ENCODE measurements at places on chromosomes 16 and 17. TPM values are rescaled to one million over a fixed set of nuclear protein-coding genes. Genes with fewer than 3 reads are reported as not detected.

- H3K4me3 ChIP-seq: no peak overlapping the region
- no peaks in the 10 kb centered on the region for H3K27me3 ChIP-seq
- no peak overlapping the region for H3K27ac ChIP-seq
- DNase-seq: no peak
- H3K4me1 ChIP-seq: peaks cover 3% of the 10 kb centered on the region
Measured at GRCh38 chr16:17062676-17063075, 408.1 kb downstream of the XYLT1 start.

DNA sequence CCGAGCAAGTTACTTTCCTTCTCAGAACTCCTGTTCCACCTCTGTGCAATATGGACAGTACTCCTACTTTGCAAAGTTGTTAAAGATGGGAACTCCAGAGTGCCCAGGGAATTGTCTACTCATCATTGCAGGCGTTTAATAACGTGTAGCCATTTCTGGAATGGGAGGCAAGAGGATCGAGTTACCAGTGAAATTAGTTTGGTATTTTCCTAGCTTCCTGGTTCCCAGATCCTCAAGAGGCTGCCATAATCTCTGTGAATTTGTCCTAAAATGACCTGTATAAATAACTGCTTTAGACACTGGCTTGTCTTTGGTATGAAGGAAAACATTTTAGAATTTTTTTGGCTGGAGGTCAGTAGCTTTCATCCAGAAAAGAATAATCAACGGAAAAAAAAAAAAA lies 27.7 kb downstream of the WWOX start:
- H3K36me3 ChIP-seq: no peaks in the 10 kb centered on the region
- no peaks in the 10 kb centered on the region for H3K27me3 ChIP-seq
- no peak overlapping the region for H3K4me3 ChIP-seq
- peaks cover 4% of the 10 kb centered on the region for H3K4me1 ChIP-seq
- DNase-seq: no peak

DNA sequence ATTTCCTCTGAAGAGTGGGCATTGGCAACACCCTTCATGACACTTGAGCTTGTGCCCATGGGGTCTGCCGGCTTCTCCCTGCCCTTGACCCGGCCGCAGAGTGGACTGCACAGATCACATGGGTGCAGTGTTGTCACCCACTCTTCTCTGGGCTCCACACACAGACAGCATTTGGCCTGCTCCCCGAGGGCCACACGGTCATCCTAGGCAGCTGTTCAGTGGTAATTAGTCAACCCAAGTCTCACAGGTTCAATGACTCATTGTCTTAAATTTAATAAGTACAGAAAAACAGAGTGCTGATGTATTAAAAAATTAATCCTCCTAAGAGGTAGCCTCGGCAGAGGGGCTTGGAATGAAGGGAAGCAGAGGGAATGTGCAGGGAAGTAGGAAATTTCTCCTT lies 204.8 kb downstream of the MSI2 start:
- no peaks in the 10 kb centered on the region for H3K27me3 ChIP-seq
- no peak for DNase-seq
- peaks cover 36% of the 10 kb centered on the region for H3K4me1 ChIP-seq
- H3K27ac ChIP-seq: no peak overlapping the region
- no peak overlapping the region for H3K4me3 ChIP-seq

GRCh38 chr16:651844-652243 lies 2.7 kb downstream of the WDR90 start:
- no peaks in the 10 kb centered on the region for H3K27me3 ChIP-seq
- no peak for DNase-seq
- H3K4me3 ChIP-seq: no peak overlapping the region
- no peak overlapping the region for H3K27ac ChIP-seq
- H3K36me3 ChIP-seq: no peaks in the 10 kb centered on the region
- H3K4me1 ChIP-seq: peaks cover 5% of the 10 kb centered on the region

GRCh38 chr17:36824678-36825101 lies 112.6 kb upstream of the LHX1 start:
- DNase-seq: no peak
- no peaks in the 10 kb centered on the region for H3K4me1 ChIP-seq
- no peak overlapping the region for H3K4me3 ChIP-seq
- no peaks in the 10 kb centered on the region for H3K36me3 ChIP-seq

DNA sequence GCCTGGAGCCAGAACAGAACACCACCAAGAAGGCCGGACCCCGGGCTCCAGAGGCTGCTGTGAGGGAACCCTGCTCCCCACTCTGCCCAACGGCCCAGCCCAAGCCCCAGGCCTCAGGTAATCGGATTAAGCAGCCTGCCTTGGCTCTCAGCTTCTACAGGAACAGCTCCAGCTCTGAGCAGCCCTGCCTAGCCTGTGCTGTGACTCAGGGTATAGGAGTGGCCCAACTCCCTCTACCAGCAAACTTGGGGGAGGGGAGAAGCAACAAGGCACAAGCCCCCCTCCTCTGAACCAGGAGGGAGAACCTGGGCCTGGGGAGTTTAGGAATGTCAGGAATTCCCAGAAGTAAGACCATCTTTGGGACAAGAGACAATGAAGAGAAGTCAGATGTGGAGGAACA lies 849 bp upstream of the SOX15 start:
- H3K4me3 ChIP-seq: peak overlapping the region; percentile 15
- H3K4me1 ChIP-seq: peaks cover 40% of the 10 kb centered on the region
- H3K27ac ChIP-seq: peak overlapping the region; percentile 99
- no peaks in the 10 kb centered on the region for H3K27me3 ChIP-seq
- DNase-seq: peak; percentile 92
- H3K36me3 ChIP-seq: peaks cover 3% of the 10 kb centered on the region

DNA sequence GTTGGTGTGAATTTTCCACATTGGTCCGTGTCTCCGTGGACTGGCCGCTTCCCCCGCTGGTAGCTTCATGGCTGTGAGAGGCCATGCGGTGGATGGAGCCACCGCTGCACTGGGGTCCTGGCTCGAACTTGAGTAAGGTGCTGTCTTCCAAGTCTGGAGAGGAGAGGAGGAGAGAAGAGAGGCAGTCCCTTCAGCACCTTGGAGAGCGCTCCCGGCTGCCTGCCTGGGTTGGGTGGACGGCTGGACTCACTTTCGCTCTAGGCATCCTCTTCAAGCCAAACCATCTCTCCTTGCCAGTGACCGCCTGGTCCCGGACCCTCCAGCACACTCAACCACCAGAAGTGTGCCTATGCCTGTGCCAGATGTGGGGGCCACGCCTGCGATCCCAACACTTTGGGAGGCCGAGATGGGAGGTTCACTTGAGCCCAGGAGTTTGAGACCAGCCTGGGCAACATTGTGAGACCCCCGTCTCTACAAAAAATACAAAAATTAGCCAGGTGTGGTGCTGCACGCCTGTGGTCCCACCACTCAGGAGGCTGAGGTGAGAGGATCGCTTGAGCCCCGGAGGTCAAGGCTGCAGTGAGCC lies 6.2 kb downstream of the JPH3 start:
- peaks cover 19% of the 10 kb centered on the region for H3K27me3 ChIP-seq
- peaks cover 8% of the 10 kb centered on the region for H3K4me1 ChIP-seq
- no peak overlapping the region for H3K27ac ChIP-seq
- H3K4me3 ChIP-seq: no peak overlapping the region
- peak; percentile 87 for DNase-seq

GRCh38 chr17:58531661-58532554 lies 17.5 kb upstream of the MTMR4 start:
- no peaks in the 10 kb centered on the region for H3K36me3 ChIP-seq
- DNase-seq: peak; percentile 90
- H3K27ac ChIP-seq: no peak overlapping the region
- H3K27me3 ChIP-seq: peaks cover 11% of the 10 kb centered on the region
- H3K4me3 ChIP-seq: peak overlapping the region; percentile 76
- peaks cover 32% of the 10 kb centered on the region for H3K4me1 ChIP-seq

- H3K4me3 ChIP-seq: no peak overlapping the region
- no peaks in the 10 kb centered on the region for H3K36me3 ChIP-seq
- H3K27me3 ChIP-seq: no peaks in the 10 kb centered on the region
- H3K27ac ChIP-seq: no peak overlapping the region
- no peak for DNase-seq
- peaks cover 9% of the 10 kb centered on the region for H3K4me1 ChIP-seq
Measured at GRCh38 chr17:6394055-6394606, 40.8 kb downstream of the AIPL1 start.

DNA sequence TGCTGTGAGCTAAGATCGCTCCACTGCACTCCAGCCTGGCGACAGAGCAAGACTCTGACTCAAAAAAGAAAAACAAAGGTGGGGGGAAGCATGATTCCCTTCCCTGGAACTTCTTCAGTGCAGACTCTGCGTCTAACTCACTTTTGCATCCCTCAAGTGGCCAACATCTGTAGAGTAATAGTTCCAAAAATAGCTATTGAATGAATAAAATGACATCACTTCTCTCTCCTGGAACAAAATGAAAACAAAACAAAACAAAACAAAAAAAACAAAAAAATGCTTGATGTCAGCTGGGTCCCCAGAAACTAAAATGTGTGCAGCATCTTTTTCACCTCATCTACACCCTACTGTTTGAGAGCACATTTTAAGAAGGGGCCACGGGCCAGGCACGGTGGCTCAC lies 197.7 kb upstream of the NOG start:
- no peak for DNase-seq
- H3K27ac ChIP-seq: no peak overlapping the region
- H3K4me3 ChIP-seq: no peak overlapping the region
- no peaks in the 10 kb centered on the region for H3K36me3 ChIP-seq
- no peaks in the 10 kb centered on the region for H3K27me3 ChIP-seq

- no peaks in the 10 kb centered on the region for H3K27me3 ChIP-seq
- DNase-seq: no peak
- H3K4me3 ChIP-seq: no peak overlapping the region
Measured at GRCh38 chr16:65312795-65313194, 190.9 kb upstream of the CDH11 start.

DNA sequence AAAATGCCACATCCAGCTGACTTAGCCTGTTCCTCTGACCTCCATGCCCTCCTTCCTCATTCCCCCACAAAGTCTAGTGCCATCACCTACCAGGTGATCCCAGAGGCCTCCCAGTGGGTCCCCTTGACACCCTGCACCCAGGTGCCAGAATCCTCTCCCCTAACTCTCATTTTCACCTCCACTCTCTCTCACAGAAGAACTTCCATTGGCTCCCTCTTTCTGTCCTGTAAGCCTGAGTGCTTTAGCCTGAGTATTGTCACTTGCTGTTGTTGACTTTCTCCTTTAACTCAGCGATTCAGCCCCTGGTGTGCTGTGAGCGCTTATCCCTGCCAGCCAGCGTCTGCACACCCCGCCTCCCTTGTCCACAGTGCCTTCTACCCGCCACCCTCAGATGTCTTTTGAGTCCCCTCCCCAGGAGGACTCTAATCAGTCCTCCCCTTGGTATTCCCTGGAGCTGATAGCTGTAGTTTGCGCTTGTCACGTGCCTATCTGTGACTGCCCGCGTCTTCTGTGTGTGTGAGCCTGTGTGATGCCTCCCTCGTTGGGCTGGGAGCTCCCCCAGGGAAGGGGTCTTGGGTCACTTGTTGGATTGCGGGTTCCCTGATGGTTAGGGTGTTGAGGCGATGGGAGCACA lies 31.9 kb downstream of the ARHGAP23 start:
- no peaks in the 10 kb centered on the region for H3K27me3 ChIP-seq
- peaks cover 31% of the 10 kb centered on the region for H3K4me1 ChIP-seq
- no peak for DNase-seq
- H3K27ac ChIP-seq: no peak overlapping the region
- H3K4me3 ChIP-seq: no peak overlapping the region

- DNase-seq: no peak
- H3K4me3 ChIP-seq: no peak overlapping the region
- H3K4me1 ChIP-seq: peaks cover 2% of the 10 kb centered on the region
- no peaks in the 10 kb centered on the region for H3K36me3 ChIP-seq
Measured at GRCh38 chr17:8386841-8387240, 3.8 kb upstream of the RPL26 start.

DNA sequence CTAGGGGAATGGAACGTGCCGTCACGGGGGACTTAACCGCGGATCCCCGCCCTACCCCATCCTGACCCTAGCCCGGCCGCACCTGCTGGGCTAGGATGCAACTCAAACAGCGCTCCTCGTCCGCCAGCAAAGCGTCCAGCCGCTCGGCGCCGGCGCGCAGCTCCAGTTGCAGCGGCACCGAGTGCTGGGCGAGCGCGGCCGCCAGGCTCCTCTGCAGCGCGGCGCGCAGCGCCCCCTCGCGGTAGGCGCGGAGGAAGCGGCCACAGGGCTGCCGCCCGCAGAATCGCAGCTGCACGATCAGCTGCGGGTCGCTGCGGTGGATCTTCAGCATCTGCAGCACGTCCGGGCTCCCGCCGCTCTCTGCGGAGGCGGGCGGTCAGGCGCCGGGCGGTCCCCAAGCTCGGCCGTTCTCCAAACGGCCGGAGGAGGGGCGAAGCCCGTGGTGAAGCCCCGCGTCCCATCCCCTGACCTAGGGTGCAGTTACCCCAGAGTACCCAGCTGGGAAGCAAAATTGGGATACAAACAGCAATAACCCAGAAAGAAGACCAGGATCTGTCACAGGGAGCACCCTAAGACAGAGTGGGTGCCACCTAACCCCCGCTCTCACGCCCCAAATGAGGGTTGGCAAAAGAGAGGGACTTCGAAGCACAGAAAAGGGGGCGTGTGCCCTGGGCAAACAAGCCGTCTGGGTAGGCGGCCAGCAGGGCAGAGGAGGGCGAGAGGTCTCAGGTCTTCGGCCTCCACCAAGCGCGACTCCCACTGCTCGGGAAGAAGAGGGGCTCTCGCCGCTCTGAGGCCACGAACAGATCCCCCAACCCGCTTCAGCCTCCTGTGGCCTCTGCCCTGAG lies 4.2 kb downstream of the TRADD start:
- peak; percentile 95 for DNase-seq
- H3K27ac ChIP-seq: no peak overlapping the region
- H3K36me3 ChIP-seq: no peaks in the 10 kb centered on the region
- H3K4me1 ChIP-seq: peaks cover 6% of the 10 kb centered on the region
- peak overlapping the region; percentile 48 for H3K4me3 ChIP-seq
- peaks cover 100% of the 10 kb centered on the region for H3K27me3 ChIP-seq

DNA sequence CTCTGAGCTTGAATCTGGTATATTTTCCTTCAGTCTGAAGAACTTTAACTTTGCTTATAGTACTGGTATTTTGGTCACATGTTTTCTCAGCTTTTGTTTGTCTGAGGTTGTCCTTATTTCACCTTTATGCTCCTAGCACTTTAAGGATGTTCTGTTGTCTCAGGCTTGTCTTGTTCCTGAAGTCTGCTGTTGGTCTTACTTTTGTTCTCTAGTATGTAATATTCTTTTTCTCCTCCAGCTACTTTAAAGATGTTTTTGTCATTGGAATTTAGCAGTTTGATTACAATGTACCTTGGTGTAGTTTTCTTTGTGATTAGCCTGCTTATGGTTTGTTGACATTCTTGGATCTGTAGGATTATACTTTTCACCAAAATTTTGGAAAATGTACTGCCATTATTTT lies 23.6 kb downstream of the RPTOR start:
- DNase-seq: no peak
- H3K36me3 ChIP-seq: no peaks in the 10 kb centered on the region
- peaks cover 74% of the 10 kb centered on the region for H3K27me3 ChIP-seq
- H3K4me1 ChIP-seq: peaks cover 20% of the 10 kb centered on the region
- H3K27ac ChIP-seq: no peak overlapping the region

KRT32 gene
- total RNA-seq: not detected

ZNF768 gene
- total RNA-seq: 15.5 TPM

CLEC18A gene
- total RNA-seq: 14.5 TPM

MARVELD3 gene
- total RNA-seq: 2.0 TPM

KCNJ18 gene
- total RNA-seq: not detected

SLC13A2 gene
- not detected for total RNA-seq

PYDC1 gene
- not detected for total RNA-seq

KRTAP4-1 gene
- total RNA-seq: not detected
